Naive thymus-derived CD4-positive, alpha-beta T cell (primary cell): ENCODE measurements at places on chromosomes 3 and 15. TPM values are rescaled to one million over a fixed set of nuclear protein-coding genes. Genes with fewer than 3 reads are reported as not detected.

The CLRN1 gene
- total RNA-seq = not detected

The MAPKAPK3 gene
- total RNA-seq = 37.7 TPM

The ADGRG7 gene
- total RNA-seq = not detected

The AGTR1 gene
- not detected for total RNA-seq
